Activated CD4-positive, alpha-beta T cell treated with anti-CD3 and anti-CD28 coated beads for 24 hours (primary cell): ENCODE measurements at places on chromosomes 2 and 18.

DNA sequence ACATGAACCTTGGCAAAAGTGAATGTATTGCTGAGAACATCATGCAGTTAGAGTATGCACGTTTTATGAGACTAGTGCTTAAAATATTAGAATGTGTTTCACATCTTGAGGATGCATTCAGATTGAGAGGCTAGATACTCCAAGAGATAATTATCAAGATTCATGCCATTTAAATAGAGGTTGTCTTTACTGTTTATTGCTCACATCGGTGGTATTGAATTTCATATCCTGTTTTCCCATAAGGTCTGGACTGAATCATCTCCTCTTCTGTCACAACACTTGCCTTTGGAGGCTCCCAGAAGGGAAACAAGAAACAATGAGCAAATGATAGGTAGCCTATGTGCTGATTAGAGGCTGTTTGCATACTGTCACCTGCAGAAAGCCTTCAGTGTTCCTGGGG is 83.8 kb downstream of the CLHC1 start:
- no peak for DNase-seq

DNA sequence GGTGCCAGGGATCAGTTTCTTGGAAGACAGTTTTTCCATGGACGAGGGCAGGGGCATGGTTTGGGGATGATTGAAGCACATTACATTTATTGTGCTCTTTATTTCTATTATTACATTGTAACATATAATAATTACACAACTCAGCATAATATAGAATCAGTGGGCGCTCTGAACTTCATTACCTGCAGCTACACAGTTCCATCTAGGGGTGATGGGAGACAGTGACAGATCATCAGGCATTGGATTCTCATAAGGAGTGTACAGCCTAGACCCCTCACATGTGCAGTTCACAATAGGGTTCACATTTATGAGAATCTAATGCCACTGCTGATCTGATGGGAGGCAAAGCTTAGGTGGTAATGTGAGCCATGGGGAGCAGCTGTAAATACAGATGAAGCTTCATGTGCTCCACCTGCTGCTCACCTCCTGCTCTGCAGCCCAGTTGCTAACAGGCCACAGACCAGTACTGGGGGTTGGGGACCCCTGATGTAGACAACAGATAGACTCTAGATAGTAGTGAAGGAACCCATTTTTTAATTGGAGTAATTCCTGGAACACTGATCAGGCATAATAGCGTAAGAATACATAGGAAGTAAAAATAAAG is 41.5 kb upstream of the MC4R start:
- DNase-seq: no peak

GRCh38 chr2:226086190-226086589 is 686.7 kb downstream of the NYAP2 start:
- no peak for DNase-seq

DNA sequence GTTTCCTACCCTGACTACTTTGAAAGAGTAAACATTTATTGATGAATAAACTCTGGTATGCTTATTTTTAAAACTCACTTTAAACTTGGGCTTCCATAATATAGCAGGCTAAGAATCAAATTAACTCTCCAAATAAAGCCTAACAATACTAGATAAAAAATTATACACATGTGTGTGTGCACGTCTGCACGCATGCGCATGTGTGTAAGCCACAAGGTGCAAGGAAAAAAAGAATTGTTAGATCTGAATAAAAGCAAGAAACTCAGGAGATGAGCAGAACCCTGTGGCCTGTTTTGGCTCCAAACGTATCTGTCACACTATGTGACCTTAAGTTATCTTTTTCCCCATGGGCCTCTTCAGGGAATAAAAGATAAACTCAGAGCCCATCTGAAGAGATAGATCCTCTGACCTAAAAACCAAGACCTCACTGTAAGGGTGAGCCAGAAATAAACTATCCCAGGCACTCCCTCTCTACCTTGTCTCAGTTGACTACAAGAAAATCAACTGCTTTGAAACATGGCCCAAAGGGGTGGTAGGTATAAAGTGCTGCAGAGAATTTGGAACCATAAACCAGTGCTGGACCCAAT is 6.3 kb downstream of the HDHD2 start:
- no peak for DNase-seq

DNA sequence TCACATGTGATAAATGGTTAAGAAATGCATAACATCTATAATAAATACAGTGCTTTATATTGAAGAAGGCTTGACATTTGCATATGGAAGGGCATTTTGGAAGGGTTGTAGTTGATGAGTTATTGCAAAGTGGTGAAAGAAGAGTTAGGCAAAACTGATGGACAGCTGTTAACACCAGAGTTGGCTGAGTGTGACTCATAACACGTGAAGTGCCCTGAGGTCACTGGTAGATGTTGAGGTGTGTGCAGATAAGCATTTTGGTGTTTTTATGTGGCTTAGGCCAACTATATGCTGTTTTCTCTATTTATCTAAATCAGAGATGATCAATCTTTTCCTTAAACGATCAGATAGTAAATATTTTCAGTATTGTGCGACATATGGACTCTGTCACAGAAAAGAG is 154.3 kb upstream of the KCNH7 start:
- no peak for DNase-seq

DNA sequence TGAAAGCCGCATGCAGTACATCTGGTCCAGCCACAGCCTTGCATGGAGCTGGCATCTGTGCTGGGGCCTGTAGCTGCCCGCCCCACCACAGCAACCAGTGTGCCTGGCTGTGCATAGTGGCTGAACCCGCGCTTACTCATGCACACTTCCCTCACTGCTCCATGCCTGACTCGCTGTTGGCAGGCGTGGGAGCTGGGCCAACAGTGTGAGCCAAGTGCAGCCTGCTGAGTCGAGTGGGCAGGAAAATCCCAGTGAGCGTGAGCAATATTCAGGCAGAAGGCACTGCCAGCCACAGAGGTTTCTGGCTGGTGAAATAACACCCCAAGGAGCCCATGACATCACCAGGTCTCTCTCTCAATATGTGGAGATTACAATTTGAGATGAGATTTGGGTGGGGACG is 1674.1 kb upstream of the TMEFF2 start:
- DNase-seq: no peak

DNA sequence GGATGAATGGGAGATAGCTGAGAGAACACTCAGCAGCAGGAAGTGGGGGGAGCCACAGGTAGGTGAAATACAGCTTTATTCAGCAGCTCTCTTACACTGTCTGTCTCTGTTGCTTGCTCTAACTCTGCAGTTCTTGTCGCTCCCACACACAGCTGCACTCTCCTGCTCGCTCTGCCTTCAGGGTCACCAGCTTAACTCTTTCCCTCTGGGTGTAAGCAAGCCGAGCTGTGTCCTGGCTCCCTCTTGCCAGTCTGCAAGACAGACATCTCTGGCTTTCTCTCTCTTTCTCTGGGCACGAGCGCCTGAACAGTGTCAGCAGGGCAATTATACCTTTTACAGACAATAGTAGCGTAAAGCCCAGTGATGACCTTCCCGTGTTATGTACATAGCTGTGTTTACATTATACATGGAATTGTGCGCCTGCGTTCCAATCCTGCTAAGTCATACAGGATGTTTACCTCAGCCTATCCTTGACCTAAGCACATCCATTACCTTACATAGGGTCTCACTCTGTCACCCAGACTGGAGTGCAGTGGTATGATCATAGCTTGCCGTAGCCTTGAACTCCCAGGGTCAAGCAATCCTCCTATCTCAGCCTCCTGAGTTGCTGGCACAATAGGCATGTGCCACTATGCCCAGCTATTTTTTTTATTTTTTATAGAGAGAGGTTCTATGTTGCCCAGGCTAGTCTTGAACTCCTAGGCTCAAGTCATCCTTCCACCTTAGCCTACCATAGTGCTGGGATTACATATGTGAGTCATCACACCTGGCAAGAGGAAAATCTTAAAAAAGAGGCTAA is 57.8 kb upstream of the CHN1 start:
- DNase-seq: no peak

GRCh38 chr2:181822097-181822496 is 69.4 kb upstream of the ITPRID2 start:
- DNase-seq: no peak

DNA sequence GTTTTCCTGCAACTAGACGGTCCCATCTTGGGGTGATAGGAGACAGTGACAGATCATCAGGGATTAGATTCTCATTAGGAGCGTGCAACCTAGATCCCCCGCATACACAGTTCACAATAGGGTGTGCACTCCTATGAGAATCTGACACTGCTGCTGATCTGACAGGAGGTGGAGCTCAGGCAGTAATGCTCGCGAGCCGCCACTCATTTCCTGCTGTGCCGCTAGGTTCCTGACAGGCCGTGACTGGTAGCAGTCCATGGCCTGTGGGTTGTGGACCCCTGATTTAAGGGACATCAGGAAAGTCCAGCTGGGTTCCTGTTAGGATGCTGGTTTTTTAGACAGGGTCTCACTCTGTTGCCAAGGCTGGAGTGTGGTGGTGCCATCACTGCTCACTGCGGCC is 48.7 kb downstream of the PTPRM start:
- DNase-seq: no peak

DNA sequence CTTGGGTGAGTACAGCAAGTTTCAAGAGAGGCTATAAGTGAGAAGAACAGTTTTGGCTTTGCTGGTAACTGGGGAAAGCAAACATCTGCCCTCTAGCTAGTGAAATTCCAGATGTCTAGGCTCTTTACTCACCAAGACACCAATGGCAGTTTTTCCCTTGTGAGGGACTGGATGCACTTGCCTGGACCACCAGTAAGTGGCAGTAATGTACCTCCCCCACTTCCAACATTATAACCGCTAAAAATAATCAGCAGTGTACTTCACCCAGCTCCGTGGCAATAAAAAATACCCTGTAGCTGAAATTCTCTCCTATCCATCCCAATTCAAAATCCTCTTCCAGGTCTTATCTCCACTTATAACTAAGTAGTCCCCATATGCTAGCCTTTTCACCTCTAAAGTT is 383.9 kb downstream of the ARHGAP15 start:
- no peak for DNase-seq

- no peak for DNase-seq
Measured at GRCh38 chr2:209988010-209988409, 14.4 kb upstream of the RPE start.

- DNase-seq: no peak
Measured at GRCh38 chr2:220695397-220696279, 876.5 kb downstream of the EPHA4 start.

DNA sequence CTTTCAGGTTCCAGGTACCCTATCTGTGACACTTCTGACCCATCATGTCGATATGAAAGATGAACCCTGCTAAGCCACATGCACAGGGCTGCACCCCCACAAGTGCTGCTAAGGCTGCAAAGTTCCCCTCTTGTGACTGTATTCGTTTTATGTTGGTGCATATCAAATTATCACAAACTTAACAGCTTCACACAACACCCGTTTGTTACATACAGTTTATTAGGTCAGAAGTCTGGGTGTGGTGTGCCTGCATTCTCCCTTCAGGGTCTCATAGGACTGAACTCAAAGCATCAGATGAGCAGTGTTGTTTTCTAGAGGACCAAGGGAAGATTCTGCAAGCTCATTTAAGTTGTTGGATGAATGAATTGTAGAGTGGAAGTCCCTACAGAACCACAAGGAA is 199.4 kb downstream of the ANAPC1 start:
- DNase-seq: no peak

- DNase-seq: no peak
Measured at GRCh38 chr2:108446703-108447102, 2.3 kb upstream of the GCC2 start.

- DNase-seq: no peak
Measured at GRCh38 chr18:3328532-3328931, 66.6 kb downstream of the MYL12B start.

DNA sequence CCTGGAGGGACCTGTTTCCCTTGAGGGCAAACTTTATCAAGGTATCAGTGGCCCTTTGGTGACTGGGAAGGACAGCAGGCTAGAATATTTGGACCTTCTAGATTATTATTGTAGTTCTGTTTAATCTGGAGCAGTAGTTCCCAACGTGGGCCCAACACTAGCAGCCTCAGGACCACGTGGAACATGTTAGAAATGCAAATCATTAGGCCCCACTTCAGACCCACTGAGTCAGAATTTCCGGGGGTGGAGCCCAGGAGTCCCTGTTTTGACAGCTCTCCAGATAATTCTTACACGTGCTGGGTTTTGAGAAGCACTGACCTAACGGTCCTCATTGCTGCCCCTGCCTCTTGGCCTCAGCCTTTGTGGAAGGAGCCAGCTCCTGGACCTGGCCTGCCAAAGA is 25.5 kb upstream of the DYNC2LI1 start:
- DNase-seq: peak; percentile 13

DNA sequence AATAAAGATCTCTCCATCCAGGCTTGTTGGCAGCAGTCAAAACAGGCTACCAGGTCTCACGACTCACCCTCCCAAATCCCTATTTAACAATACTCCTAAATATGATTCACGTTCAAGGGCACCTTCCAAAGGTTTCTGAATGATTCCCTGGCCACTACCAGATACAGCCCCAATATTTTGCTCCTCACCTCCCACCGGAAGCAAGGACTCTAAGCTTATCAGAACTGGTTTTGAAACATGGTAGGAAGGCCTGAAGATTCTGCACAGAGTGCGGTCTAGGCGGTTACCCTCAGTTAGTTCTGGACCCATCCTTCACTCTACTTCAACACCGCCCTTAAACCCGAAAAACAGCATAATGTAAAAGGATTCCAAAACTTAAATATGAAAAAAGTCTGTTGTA is 5.2 kb downstream of the PPP4R1 start:
- DNase-seq: no peak

- no peak for DNase-seq
Measured at GRCh38 chr18:46302528-46303485, 198.6 kb downstream of the HAUS1 start.

DNA sequence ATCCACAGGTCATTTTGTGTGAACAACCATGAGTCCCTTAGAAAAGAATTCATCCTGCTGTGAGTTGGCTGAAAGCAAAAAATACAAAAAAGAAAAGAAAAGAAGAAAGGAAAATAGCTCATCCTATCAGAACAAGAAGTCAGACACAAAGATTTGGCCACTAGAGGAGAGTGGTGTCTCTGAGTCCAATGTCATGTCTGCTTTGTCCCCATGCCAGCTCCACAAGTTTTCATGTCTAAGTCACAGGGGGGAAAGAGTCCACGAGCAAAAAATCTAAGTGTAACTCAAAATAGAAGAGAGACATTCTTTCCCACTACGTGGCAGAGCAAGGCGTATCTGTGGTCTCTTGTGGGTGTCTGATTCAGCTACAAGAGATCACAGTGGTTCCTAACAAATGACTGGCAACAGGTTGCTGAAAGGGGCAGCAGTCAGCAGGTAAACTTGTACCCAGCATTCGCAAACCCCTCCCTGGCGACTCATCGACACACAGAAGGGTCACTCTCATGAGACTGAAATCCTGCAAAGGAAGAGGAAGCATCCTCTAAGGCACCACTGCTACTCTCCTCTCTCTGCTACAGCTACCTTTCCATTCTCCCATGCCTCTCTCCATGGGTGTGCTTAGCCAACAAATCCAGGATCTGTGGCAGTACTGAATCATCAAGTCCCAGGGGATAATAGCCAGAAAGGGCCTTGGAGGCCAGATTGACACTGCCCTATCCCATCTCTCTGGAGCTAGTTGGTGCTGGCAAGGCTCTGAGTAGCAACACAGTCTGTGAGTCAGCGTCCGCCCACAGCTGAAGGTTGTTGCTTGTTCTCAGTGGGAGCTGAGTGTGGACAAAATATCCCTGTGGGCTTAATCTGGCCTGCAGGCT is 123.0 kb upstream of the SLC39A10 start:
- DNase-seq: peak; percentile 52

GRCh38 chr2:30425326-30425725 is 21.7 kb upstream of the LCLAT1 start:
- DNase-seq: no peak
